WTC11 (cell line): ENCODE measurements at places on chromosomes 13 and 19. TPM values are rescaled to one million over a fixed set of nuclear protein-coding genes. Genes with fewer than 3 reads are reported as not detected.

DNA sequence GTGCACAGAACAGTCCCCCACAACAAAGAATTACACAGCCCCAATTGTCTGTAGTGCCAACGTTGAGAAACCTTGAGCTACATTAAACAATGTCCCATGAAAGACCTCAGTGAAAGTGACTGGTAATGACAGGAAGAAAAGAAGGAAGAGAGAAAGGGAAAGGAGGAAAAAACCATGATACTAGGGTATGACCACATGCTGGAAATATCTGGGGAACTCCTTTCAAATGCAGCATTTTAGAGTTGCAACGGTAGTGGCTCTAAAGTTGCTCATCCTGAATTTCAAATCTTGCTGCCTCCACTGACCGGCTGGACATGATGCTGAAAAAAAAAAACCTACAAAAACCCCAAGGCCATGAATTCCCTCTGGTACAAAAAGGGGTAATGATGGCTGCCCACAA lies 26.5 kb downstream of the FPR3 start:
- H3K36me3 ChIP-seq: peaks cover 29% of the 10 kb centered on the region
- no peaks in the 10 kb centered on the region; the same call in none of the 2 replicates for H3K27me3 ChIP-seq
- H3K27ac ChIP-seq: no peak overlapping the region
- DNase-seq: no peak

DNA sequence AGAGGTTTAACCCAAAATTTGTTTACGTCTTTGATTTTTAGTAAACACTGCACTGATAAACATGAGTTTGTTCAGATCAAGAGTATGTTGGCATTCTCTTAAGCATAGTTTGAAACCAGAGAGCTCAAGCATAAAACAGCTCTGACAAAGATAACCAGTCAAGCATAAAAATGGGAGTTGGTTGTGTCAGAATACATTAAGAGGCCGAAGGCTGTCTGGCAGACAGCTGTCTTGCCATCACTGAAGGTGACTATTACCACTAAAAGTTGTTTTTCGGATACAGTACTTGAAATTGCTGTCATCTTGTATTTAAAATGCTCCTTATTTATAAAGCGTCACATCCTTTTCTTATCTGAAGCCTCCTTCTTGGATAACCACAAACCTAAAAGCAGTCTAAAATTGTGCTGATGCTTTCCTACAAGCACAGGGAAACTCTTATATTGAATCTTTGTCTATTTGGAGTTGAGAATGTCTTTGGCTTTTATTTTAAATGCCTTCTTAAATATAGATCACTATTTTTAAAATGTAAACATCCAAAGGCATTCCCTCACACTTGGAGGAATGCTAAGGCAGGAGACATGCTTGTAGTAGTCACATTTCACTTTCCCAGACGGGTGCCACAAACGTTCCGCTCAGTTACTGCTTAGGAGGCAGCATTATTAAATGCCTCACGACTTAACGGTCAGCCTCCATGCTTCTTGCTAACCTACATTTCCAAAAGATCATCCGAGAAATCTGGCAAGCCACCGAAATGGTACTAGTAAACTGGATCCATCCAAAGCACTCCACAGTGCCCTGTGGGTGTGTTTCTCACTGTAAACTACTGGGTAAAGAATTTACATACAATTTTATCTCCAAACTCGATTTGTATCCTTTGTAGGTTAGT lies 1.5 kb downstream of the SMAD9 start:
- H3K27me3 ChIP-seq: peaks cover 54% of the 10 kb centered on the region
- H3K27ac ChIP-seq: no peak overlapping the region
- H3K4me1 ChIP-seq: peaks cover 11% of the 10 kb centered on the region
- peak overlapping the region; percentile 89 for H3K4me3 ChIP-seq
- H3K36me3 ChIP-seq: no peaks in the 10 kb centered on the region

DNA sequence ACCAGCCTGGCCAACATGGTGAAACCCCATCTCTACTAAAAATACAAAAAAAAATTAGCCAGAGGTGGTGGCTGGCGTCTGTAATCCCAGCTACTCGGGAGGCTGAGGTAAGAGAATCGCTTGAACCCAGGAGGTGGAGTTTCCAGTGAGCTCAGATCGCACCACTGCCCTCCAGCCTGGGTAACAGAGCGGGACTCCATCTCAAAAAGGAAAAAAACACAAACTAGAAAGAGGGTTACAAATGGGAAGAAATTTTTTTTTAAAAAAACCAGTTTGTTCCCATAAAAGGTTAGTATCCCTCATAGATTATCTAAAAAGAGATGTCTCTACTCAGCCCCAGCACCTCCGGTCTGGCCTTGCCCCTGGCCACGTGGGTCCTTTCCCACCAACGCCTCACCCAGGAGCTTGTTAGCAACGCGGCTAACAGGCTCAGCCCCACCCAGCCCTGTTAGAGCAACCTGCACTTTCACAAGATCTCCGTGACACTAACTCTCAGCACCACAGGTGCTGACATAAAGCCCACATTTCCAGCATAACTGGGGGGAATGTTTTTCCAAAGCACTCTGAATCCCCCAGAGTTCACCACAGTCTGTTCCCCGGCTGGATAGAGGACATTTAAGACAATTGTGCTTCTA lies 4.3 kb downstream of the DMKN start:
- peak overlapping the region; percentile 97 for H3K27ac ChIP-seq
- H3K36me3 ChIP-seq: peaks cover 41% of the 10 kb centered on the region
- peak overlapping the region; percentile 99 for H3K4me3 ChIP-seq
- H3K4me1 ChIP-seq: peaks cover 20% of the 10 kb centered on the region
- DNase-seq: peak; percentile 60
- H3K27me3 ChIP-seq: peaks cover 20% of the 10 kb centered on the region

C19orf85 gene
- 2.1 to 2.5 TPM (median 2.2 TPM) in 3 replicates for total RNA-seq

DNA sequence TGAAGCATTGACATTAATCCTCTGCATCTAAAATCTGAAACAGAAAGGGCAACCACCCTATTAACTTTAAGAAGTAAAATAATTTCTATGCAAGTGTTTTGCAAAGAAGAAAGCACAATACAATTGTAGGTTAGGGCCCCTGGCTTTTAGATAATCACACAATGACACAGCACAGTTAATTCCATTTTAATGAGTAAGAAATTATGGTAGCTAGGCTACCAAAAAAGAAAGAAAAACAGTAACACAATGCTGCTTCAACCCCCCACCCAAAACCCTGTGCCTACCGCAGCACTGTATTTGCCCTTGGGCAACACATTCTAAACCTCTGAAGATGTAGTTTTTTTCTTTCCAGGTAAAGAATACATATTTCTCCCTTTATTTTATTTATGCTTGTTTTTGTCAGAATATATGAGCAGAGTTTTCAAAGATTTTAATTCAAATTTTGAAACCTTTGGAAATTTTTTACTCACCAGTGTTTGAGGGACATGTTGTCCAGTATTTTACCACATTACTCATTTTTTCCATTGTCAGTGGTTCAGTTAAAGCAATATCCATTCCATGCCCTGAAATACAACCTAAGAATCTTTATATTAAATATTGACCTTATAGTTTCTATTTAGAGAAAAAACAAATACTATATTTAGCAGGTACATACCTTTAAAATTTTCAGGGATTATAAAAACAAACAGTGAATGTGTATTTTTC lies 21.1 kb downstream of the SOHLH2 start:
- H3K36me3 ChIP-seq: peaks cover 1% of the 10 kb centered on the region; the same call in 1 of the 2 replicates
- no peaks in the 10 kb centered on the region for H3K27me3 ChIP-seq
- H3K4me1 ChIP-seq: peaks cover 19% of the 10 kb centered on the region
- DNase-seq: no peak

- H3K27ac ChIP-seq: no peak overlapping the region
- no peak overlapping the region for H3K4me3 ChIP-seq
- H3K4me1 ChIP-seq: peaks cover 26% of the 10 kb centered on the region
- H3K36me3 ChIP-seq: no peaks in the 10 kb centered on the region
- H3K27me3 ChIP-seq: no peaks in the 10 kb centered on the region
Measured at GRCh38 chr13:35698911-35699576, 222.6 kb upstream of the MAB21L1 start.

KLF1 gene
- total RNA-seq: 0.32 to 0.89 TPM (median 0.72 TPM) in 3 replicates

- DNase-seq: peak; percentile 69
- H3K4me1 ChIP-seq: peaks cover 13% of the 10 kb centered on the region
- H3K27ac ChIP-seq: peak within 1 kb of the TSS; percentile 98
- H3K36me3 ChIP-seq: no peaks in the 10 kb centered on the region
Measured at GRCh38 chr19:46860846-46861690, at the start of gene ARHGAP35. TSS of gene ARHGAP35 (plus strand) at chr19:46860997. CDS start at chr19:46918676, 57,679 bp downstream.

KRTDAP gene
- 1.3 to 3.2 TPM (median 1.7 TPM) in 3 replicates for total RNA-seq

SELENOV gene
- total RNA-seq: 12.6 to 15.4 TPM (median 15.1 TPM) in 3 replicates

DNA sequence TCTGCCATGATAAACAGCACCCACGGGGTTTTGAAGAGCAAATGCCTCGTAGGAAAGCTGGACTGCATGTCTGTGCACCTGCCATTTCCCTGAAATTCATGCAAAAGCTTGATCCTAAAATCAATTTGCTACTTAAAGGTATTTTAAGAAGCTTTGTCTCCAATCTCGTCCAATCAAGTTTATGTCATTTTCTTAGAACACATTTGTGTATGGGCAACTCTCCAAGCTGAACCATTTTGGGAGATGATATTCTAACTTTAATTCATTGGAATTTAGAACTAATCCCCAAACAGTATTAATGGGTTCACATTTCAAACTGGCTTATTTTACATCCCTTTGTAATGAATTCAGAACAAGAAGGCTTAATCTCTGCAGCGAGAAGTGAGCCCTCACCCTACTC lies 822 bp downstream of the ADPRHL1 start:
- H3K4me1 ChIP-seq: peaks cover 5% of the 10 kb centered on the region; the same call in 1 of the 2 replicates
- no peak for DNase-seq
- H3K27ac ChIP-seq: no peak overlapping the region
- H3K4me3 ChIP-seq: no peak overlapping the region

DNA sequence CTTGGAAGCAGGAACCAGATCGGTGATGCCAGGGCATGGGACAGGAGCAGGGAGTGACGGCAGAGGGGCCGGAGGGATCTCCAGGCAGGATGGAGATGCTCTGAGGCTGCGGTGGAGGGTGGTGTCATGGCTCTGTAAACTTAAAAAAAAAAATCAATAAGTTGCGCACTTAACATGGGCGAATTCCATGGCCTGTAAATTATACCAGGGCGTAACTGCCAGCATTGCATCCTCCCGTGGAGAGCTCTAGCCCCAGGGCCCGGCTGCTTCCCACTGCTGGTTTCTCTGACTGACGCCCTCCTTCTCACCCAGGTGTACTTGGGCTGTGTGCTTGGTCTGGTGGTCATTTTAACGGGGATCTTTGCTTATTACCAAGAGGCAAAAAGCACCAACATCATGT lies 8.7 kb downstream of the ATP12A start:
- H3K4me1 ChIP-seq: peaks cover 40% of the 10 kb centered on the region
- H3K27ac ChIP-seq: no peak overlapping the region
- H3K27me3 ChIP-seq: peaks cover 4% of the 10 kb centered on the region; the same call in 1 of the 2 replicates
- DNase-seq: no peak
- H3K36me3 ChIP-seq: no peaks in the 10 kb centered on the region

- H3K27ac ChIP-seq: no peak overlapping the region
- no peak overlapping the region for H3K4me3 ChIP-seq
- H3K4me1 ChIP-seq: peaks cover 57% of the 10 kb centered on the region
- no peaks in the 10 kb centered on the region for H3K27me3 ChIP-seq
- no peak for DNase-seq
Measured at GRCh38 chr13:45827318-45827717, 24.2 kb downstream of the SIAH3 start.

- H3K27me3 ChIP-seq: no peaks in the 10 kb centered on the region
- no peak overlapping the region for H3K4me3 ChIP-seq
- no peak for DNase-seq
- H3K36me3 ChIP-seq: peaks cover 13% of the 10 kb centered on the region
- H3K4me1 ChIP-seq: no peaks in the 10 kb centered on the region
Measured at GRCh38 chr13:82439159-82439904, 1442.9 kb downstream of the SLITRK1 start.

GJB6 gene
- not detected in 3 replicates for total RNA-seq

DNA sequence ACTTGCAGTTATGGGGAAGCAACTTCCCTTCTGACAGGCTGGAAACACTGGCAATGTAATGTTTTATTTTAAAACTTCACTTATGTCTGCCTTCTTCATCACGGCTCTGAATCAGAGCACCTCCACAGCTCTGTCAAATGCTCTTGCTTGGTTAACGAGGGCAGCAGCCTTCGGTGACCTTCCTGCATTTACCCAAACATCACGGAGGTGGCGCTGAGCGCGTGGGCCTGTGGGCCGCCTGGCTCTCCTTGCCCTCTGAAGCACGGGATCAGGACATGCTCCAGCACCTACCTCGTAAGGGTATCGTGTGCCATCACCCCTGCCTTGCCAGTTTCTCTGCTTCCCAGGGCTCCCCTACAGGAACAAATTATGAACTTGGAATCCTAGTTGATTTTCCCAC lies 310.0 kb downstream of the TEX29 start:
- peaks cover 40% of the 10 kb centered on the region for H3K4me1 ChIP-seq
- no peak overlapping the region for H3K4me3 ChIP-seq
- DNase-seq: peak; percentile 52
- no peak overlapping the region for H3K27ac ChIP-seq
- H3K27me3 ChIP-seq: peaks cover 2% of the 10 kb centered on the region; the same call in 1 of the 2 replicates

- peak; percentile 79 for DNase-seq
- peak overlapping the region; percentile 97 for H3K4me3 ChIP-seq
- H3K36me3 ChIP-seq: peaks cover 29% of the 10 kb centered on the region
Measured at GRCh38 chr19:35153701-35154524, 622 bp upstream of the FXYD5 start.

- no peak overlapping the region for H3K4me3 ChIP-seq
- peaks cover 24% of the 10 kb centered on the region for H3K4me1 ChIP-seq
- no peaks in the 10 kb centered on the region for H3K27me3 ChIP-seq
- no peak for DNase-seq
- no peak overlapping the region for H3K27ac ChIP-seq
Measured at GRCh38 chr13:38759390-38759789, 72.5 kb downstream of the FREM2 start.
